ENCODE measurements at places on chromosomes 12 and 14. TPM values are rescaled to one million over a fixed set of nuclear protein-coding genes. Genes with fewer than 3 reads are reported as not detected.

GRCh38 chr12:1401891-1402290, 192.5 kb downstream of the FBXL14 start:
- no peak for DNase-seq

DNA sequence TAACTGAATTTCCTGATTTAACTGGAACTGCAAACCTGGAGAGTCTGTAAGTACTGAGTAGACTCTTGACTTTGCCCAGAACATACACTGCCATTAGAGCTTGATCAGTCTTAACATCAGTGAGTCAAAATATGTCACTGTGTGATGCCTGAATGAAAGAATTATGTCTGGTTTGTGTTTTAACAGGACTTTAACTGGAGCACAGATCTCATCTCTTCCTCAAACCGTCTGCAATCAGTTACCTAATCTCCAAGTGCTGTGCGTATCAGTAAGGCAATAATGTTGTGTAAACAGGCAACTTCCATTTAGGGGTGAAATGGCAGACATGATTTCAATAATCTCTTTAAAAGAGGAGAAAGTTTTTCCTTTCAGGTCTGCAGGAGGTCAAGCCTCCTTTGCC, 97.0 kb downstream of the ZFC3H1 start:
- DNase-seq, result no peak

GRCh38 chr12:71688961-71689570, 3.2 kb downstream of the TMEM19 start:
- no peak for DNase-seq

GRCh38 chr12:112936264-112936663, 2.0 kb upstream of the OAS3 start:
- no peak for DNase-seq

C12orf54 gene
- total RNA-seq, result not detected
